ENCODE measurements at places on chromosomes 5 and 9.

- DNase-seq, result no peak
Observed at GRCh38 chr5:75435096-75435495, 76.3 kb downstream of the CERT1 start.

GRCh38 chr5:128613128-128613527, 75.1 kb upstream of the FBN2 start:
- no peak for DNase-seq

DNA sequence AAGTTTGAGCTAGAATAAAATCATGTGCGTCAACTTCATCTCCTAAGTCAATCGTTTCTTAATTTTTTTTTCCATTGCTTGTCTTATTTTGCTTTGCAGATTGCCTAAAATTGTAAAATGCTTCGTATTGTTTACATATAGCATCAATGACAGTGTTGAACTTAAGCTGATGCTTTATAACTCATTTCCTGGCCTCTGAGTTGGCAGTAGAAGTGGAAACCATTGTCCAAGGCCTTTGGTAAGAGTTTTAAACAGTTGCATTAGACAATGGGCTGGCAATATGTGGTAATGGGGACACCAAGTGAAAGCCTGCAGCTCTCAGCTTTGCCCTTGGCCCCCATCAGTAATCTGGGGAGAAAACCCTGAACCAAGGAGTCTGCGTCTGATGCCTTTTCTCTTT, 154.8 kb upstream of the GAS1 start:
- DNase-seq, result no peak

DNA sequence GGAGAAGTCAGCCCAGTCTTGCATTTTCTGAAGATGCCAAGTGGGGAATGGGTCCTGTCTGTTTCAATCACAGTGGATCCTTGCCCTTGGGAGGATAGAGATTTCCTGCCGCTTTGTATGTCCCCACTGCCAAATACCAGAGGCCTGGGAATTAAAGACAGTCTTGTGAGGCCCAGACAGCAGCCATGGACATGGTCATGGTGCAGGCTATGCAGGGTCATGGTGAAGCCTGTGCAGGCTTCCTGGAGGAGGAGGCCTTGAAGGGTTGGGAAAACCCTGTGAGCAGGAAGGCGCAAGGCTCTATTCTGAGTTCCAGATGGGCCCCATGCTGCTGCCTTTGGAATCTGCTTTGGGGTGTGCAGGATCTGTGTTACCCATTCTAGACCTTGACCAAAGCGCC, 57.3 kb upstream of the PITX1 start:
- no peak for DNase-seq

- no peak for DNase-seq
Observed at GRCh38 chr9:9299134-9299533, 1313.7 kb downstream of the PTPRD start.

- no peak for DNase-seq
Observed at GRCh38 chr9:133928248-133928764, 63.8 kb downstream of the VAV2 start.

DNA sequence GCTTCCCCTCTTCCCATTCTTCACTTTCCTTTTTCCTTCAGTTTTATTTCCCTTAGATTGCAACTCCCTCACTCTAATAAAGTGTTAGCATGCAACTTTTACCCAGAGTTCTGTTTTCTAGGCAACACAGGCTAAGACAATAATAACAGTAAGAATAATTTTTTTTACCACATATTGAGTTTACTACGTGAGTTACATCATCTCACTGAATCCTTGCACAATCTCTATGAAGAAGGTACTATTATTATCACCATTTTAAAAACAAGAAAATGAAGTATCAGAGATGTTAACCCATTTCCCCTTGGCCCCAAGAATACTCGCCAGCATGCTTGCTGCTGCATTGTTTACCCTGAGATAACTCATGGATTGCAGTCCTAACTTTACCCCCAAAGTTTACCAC, 53.7 kb upstream of the SMIM32 start:
- DNase-seq, result no peak

DNA sequence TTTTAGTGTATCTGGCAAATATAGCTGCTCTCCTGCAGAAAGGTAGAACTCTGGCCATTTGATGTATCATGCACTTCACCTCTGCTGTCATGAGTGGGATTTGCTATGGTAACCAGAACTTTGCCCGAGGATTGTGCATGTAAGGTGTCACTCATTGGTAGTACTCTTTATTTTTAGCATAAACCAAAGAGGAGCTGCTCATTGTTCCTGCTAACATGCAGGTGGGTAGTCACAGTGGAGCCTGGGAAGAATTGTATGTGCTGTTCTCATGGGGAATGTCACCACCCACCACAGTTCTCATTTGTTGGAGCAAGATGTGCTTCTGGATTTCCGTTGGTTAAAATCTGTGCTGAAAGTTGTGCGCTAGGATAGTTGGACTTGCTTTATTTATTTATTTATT, 12.3 kb downstream of the PDZD2 start:
- no peak for DNase-seq
